CD8-positive, alpha-beta T cell (primary cell): ENCODE measurements at places on chromosomes 5 and 9.

- no peak for DNase-seq
These were observed 11.2 kb upstream of the CFAP95 start for GRCh38 chr9:69809304-69809863.

- no peak for DNase-seq
These were observed 150.7 kb upstream of the RASA1 start for GRCh38 chr5:87116825-87117512.

GRCh38 chr5:34488984-34489383 lies 167.1 kb upstream of the RAI14 start:
- DNase-seq, result no peak

DNA sequence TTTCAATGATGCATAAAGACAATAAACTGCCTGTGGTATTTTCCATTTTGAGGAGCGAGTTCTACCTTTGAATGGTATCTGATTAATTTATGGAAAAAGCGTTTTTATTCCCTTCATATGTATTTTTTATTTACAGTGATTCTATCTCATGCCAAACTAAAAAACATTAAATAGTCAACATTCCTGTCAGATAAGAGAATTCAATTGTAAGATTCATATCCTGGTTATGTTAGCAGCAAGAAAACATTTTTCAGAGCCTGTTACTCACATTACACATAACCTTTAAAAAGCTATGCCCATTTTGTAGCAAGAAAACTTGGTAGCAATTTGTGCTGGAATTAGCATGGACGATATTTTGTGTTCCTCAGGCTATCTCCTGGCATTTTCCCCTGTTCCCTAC lies 55.1 kb upstream of the PRLR start:
- no peak for DNase-seq

- no peak for DNase-seq
These were observed 267.4 kb upstream of the VLDLR start for GRCh38 chr9:2354216-2354615.

DNA sequence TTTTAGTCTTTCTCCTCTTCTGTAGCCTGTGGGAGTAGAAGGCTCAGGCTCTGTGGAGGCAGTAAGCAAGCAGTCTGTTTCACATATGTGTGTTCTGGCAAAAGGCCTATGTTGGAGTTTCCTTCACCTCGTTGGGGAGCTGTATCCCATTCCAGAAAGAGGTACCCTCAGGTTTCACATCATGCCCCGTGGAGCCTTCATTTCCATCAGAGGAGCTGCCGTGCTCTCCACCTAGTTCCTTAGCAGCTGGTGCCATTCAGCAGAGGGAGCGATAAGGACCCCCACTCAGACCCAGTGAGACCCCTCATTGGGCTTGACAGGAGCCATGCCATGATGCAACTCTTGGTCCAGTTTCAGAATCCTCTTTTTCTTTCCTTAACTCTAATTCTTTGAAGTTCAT lies 50.6 kb upstream of the ANGPTL2 start:
- DNase-seq, result no peak
